Dermis microvascular lymphatic vessel endothelial cell (primary cell): ENCODE measurements at places on chromosomes 12 and 14. TPM values are rescaled to one million over a fixed set of nuclear protein-coding genes. Genes with fewer than 3 reads are reported as not detected.
A peak's percentile ranks its signal among the peaks of the same experiment; 100 is the strongest.

The TSPAN19 gene
- total RNA-seq = 0.13 TPM in 2 replicates

- no peak for DNase-seq
Measured at GRCh38 chr14:79551523-79551922, 659.8 kb downstream of the DIO2 start.

- DNase-seq = no peak
Measured at GRCh38 chr12:105102673-105103072, 4.9 kb upstream of the WASHC4 start.

DNA sequence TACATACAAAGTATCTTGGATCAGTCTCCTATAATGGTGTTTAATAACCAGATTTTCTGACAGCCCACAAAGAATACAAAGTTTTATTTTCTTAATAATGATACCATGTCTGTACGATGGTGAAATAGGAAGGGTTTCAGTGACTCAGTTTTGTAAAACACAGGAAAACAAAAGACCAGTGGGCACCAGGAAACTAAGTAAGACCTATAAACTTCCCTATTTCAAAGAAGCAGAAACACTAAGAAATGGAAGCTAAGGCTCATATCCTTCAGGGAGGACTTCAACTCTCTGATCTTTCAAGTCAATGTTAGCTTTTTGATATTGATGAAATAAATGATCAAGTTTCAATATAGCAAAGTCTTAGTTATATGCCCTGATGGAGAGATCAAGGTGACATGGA, 196.0 kb downstream of the DUSP6 start:
- peak; percentile 70 for DNase-seq
